ENCODE measurements at places on chromosomes 5 and 9. TPM values are rescaled to one million over a fixed set of nuclear protein-coding genes. Genes with fewer than 3 reads are reported as not detected.

GRCh38 chr9:71441266-71441665 lies 319.8 kb upstream of the TRPM3 start:
- no peak for DNase-seq

The GLRA1 gene
- total RNA-seq, result not detected

DNA sequence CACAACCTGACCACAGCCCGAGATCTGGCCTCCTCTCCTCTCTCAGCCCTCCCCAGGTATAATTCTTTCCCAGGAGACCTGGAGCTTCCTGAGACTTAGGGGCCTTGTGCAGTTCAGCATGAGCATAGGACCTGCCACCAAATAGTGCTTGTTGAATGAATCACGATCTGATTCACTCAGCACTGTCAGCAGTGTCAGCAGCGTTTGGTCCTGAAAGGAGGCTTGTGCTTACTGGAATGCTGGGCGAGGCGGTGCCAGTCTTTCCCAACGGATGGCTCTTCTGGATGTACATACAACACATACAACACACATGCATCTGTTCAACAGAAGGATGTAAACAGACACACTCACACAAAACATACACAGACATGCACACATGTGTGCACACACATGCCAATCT lies 173.3 kb downstream of the COL23A1 start:
- DNase-seq, result no peak

GRCh38 chr9:35945341-35946018 lies 12.5 kb downstream of the OR2S2 start:
- DNase-seq, result peak; percentile 88

The CCL21 gene
- total RNA-seq, result 48.9 TPM

DNA sequence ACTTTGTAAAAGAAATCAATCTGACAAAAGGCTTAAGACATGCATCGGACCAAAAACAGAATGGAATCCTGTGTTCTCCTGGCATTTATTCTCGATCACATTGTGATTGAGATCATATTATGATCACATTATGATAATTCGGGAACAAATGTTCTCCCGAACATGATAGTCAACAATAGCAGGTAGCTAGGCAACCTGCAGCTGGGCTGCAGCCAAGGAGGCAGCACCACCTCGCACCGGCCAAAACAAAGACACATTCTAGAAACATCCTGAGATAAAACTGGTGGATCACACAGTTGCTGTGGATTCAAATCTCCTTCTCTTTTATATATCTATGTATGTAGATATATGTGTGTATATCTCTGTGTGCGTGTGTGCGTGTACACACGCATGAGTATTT lies 480.6 kb upstream of the CYLC2 start:
- no peak for DNase-seq

The JAK2 gene
- total RNA-seq, result 17.0 TPM

DNA sequence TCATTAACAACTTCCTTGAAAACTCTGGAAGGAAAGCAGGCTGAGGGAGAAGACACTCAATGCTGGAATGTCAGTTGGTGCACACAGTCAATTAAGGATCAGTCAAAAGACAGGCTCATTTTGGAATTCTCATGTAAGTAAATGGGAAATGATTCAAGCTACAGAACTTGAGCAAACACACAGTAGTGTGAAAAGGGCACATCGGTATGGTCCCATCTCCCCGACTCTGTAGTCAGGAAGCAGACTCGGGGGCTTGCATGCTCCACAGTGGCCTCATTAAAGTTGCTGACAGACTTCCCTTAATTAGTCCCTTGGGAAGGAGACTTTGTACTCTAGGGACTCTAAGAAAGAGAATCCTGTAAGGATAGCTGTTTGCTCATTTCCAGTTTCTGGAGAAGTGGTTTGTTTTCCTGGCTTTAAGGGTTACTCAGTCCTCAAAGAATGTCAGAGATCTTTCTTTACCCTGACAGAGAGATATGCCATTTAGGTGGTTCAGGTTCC lies 339.2 kb downstream of the ADAMTS6 start:
- no peak for DNase-seq

DNA sequence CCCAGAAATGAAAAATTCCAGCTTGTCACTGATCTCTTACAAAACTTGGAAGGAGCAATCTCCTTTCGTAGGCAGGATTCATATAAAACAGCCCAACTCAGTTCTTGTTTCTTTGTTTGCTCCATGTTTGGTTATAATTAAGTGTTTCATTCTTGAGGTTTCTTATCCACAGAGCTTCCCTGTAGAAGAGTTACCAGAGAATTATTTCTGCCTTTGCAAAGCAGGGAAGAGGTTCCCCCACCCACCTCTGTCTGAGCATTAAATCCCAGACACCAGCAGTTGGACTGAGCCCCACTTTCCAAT lies 34.1 kb upstream of the RAI14 start:
- no peak for DNase-seq

DNA sequence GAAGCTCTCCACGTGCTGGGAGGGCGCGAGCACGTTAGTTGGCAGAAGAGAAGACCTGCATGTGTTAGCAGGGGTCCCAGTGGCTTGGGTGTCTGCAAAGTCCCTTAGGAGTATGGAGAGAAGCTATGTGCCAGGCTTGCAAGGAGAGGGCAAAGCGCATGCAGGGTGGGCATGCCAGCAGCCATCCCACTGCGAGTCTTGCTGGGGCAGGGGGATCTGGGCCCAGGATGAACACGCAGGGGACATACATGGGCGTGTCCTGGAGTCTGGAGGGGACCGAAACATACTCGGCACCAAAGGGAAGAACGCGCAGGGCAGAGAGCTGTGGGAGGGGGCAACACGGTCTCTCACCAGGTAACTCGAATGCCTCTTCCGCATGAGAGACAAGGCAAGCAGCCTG lies 43.6 kb upstream of the IPPK start:
- no peak for DNase-seq

DNA sequence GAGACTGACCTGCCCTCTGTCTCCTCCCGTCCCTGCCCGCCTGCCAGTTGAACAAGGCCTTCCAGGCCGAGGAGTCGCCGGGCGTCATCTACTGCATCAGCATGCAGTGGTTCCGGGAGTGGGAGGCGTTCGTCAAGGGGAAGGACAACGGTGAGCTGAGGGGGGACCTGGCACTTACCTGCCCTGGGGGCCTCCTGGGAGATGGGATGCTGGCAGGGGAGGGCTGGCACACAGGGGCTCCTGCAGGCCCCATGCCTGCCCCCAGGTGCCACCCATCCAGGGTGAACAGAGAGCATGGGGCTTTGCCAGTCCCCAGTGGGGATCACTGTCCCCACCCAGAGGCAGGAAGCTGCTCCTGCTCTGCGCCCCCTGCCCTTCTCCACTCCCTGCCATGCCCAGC lies 43.0 kb downstream of the USP20 start:
- no peak for DNase-seq

The GPX8 gene
- total RNA-seq, result 1.9 TPM

- peak; percentile 29 for DNase-seq
These were observed 120.5 kb upstream of the BOD1 start for GRCh38 chr5:173736923-173737412.

- no peak for DNase-seq
These were observed 474.4 kb upstream of the EDIL3 start for GRCh38 chr5:84859056-84859455.

The FAM78A gene
- 1.4 TPM for total RNA-seq

GRCh38 chr9:37999588-38000189 lies 69.3 kb downstream of the SHB start:
- DNase-seq, result no peak

The HRCT1 gene
- total RNA-seq, result 24.8 TPM

GRCh38 chr5:31531543-31531887 lies 378 bp downstream of the DROSHA start:
- DNase-seq, result peak; percentile 35

GRCh38 chr5:171032435-171032973 lies 170.7 kb downstream of the RANBP17 start:
- DNase-seq, result no peak

The POU5F2 gene
- 1.6 TPM for total RNA-seq

The C9 gene
- not detected for total RNA-seq

DNA sequence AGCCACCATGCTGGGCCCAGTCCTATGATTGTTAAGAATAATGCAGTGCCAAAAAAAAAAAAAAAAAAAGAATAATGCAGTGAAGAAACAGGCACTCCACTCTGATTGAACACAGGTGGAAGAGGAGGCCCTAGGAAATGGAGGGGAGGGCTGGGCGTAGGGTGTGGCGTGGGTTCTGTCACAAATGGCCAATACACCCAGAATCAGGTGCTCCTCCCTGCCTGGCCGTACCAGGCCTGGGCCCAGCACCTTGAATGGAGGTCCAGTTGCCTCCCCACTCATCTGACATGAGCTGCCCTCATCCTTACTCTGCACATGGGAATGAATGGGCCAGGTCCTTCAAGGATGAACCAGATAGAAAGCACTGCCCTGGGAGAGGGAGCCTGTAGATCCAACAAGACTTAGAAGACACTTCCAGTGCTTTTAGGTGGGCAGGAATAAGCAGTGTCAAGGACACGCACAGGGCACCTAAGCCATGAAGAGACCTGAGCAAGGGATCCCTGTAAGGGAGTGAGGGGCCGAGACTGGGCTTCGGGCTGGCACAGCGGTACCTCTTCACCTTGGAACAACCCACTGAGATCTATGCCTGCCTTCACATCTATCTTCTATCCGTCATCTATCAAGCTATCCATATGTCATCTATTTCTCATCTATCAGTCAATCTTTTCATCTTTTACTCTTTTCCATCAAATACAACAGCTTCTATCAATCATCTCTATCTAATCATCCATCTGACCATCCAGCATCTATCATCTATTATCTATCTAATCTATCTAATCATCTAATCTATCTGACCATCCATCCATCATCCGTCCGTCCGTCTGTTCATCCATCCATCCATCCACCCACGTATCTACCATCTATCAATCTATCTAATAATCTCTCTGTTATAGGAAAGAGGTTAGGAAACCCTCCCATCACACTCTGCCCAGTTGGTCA lies 15.9 kb downstream of the NINJ1 start:
- DNase-seq, result peak; percentile 22

DNA sequence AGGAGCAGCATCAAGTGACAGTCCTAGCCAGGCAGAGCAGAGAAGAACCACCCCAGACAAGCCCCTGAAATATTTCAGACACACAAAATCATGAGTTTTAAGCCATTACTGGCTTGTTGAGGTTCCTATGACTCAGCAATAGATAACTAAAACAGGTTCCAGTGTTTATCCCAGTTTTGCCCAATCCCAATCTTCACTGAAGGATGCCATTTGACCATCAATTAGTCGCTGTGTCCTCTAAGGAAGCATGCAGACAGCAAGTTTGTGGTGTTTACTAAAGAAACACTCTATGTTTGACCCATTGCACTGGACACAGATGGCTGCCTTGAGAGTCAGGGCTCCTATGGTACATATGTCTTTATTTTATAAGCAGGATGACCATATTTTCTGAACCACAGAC lies 186.7 kb downstream of the SYK start:
- DNase-seq, result no peak

The AGXT2 gene
- not detected for total RNA-seq

DNA sequence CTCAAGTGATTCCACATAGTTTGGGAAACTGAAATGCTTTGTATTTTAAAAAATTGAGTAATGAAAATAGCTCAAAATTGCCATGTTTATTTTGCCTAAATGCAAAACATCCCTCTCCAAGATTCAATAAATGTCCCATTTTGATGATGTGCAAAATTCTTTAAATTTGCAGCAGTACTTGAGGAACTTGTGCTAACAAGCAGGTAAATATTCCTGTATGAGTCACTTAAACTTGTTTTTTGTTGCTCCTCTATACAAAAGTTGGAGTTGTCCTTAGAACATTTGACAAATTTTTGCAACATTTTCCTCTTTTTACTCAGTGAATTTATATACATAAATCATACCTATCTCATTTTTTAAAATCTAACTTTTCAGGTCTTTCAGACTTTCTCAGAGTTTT lies 280.2 kb downstream of the CDH12 start:
- DNase-seq, result no peak

The RIOK2 gene
- total RNA-seq, result 26.8 TPM

GRCh38 chr9:96491079-96491879 lies 41.3 kb downstream of the HABP4 start:
- DNase-seq, result no peak

- no peak for DNase-seq
These were observed 260.7 kb upstream of the ARRDC3 start for GRCh38 chr5:91643797-91644196.

GRCh38 chr9:117123729-117124128 lies 291.1 kb downstream of the ASTN2 start:
- no peak for DNase-seq

The GLDC gene
- 0.63 TPM for total RNA-seq

DNA sequence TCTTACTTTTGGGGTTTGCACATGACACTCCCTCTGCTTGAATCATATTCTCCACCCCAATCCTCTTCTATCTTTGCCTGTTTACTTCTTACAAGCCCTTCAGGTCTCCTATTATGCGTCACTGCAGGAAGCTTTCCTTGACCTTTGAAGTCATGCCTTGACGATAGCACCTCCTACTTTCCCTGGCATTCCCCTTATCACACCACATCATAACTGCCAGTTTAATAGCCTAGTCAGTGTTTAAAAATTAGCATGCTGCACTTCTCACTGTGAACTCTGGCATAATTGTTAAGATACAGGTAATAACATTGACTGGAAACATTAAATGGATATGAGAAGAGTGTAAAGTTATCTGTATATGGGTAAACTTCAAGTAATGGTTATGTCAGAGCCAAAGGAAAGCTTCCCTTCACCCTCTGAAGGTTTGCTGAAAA lies 37.1 kb upstream of the CEP120 start:
- DNase-seq, result peak; percentile 78

GRCh38 chr5:22473886-22474285 lies 379.3 kb downstream of the CDH12 start:
- no peak for DNase-seq

GRCh38 chr9:88180081-88180765 lies 41.9 kb upstream of the SPATA31C2 start:
- DNase-seq, result no peak

The TMEM38B gene
- 36.8 TPM for total RNA-seq

DNA sequence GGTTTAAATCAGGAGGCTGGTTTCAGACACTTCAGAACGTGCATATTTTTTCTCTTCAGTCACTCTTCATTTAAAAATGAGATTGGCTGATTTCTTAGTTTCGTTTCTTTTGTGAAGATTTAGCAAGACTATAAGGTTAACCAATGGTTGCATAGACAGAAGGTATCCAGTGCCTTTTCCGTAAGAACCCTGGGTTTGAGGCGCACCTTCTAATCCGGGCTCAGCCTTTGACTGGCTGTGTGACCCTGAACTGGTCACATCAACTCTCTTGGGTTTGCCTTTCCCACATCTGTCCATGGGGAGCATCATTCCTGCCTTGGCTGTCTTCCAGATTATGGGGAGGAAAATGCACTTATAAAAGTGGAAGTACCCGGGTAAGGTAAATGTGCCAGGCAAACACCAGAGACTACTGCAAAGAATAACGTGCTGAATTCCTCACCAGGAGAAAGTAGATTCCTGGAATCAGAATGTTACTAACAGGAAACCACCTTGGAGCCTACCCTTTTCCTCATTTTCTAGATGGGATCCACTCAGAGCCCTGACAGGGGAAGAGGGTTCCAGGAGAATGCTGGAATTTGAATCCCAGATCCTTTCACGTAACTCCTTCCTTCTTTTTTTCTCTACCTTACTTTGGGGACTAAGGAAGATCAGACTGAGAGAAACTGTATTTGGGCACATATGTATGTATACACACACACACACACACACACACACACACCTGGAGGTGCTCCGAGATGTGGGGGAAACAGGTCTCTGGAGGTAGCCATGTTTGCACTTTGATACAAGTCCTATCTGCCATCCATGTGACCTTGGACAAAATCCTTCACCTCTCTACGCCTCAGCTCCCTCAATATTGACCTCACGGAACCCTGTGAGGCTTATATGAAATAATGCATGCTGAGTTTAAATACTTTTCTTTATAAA lies 6.8 kb downstream of the HAND1 start:
- no peak for DNase-seq

The SNX24 gene
- total RNA-seq, result 17.5 TPM

- no peak for DNase-seq
These were observed 2.8 kb downstream of the TUBB4B start for GRCh38 chr9:137243626-137244485.

- DNase-seq, result no peak
These were observed 90.3 kb upstream of the CER1 start for GRCh38 chr9:14812806-14813205.

All from mucosa of descending colon (tissue), 3 donors.